Neural crest cell (in vitro differentiated cells): ENCODE measurements at places on chromosomes 1 and 21. TPM values are rescaled to one million over a fixed set of nuclear protein-coding genes. Genes with fewer than 3 reads are reported as not detected.

DSTYK gene
- total RNA-seq = 14.8 and 17.0 TPM in 2 replicates

LRRC8D gene
- 41.8 and 44.9 TPM in 2 replicates for total RNA-seq

AMIGO1 gene
- 6.1 and 7.2 TPM in 2 replicates for total RNA-seq

KPRP gene
- not detected in 2 replicates for total RNA-seq

DYNLT5 gene
- total RNA-seq = 1.6 and 2.0 TPM in 2 replicates

TMCC2 gene
- 14.9 and 16.1 TPM in 2 replicates for total RNA-seq

HHAT gene
- 5.5 and 6.9 TPM in 2 replicates for total RNA-seq

GJA8 gene
- total RNA-seq = not detected in 2 replicates

COL18A1 gene
- total RNA-seq = 18.2 and 19.2 TPM in 2 replicates

CD34 gene
- total RNA-seq = 0.14 and 0.26 TPM in 2 replicates

ELF3 gene
- 0.19 and 0.55 TPM in 2 replicates for total RNA-seq

SELL gene
- not detected in 2 replicates for total RNA-seq

EDN2 gene
- not detected in 2 replicates for total RNA-seq

DTL gene
- total RNA-seq = 73.3 and 82.4 TPM in 2 replicates

RNU1-2 gene
- 2,478 and 3,042 TPM in 2 replicates for total RNA-seq
